ENCODE measurements at places on chromosomes 5 and 9.

DNA sequence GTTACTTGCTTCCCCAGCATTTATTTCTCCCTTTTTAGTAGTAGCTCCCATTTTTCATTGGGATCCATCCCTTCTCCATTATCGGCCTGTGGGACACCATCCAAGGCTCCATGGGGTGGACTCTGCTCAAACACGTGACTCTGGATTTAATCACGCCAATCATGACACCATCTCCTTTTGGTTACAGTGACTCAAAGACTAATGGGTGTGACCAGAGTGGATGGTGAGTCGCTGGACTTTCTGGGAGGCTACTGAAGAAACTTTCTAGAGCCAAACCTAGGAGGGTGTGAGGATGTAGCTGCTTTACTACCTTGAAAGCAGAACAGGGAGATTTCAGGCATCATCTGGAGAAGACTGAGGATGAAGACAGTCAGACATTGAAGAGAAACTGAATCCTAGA, 93.1 kb downstream of the PJA2 start:
- no peak for DNase-seq

DNA sequence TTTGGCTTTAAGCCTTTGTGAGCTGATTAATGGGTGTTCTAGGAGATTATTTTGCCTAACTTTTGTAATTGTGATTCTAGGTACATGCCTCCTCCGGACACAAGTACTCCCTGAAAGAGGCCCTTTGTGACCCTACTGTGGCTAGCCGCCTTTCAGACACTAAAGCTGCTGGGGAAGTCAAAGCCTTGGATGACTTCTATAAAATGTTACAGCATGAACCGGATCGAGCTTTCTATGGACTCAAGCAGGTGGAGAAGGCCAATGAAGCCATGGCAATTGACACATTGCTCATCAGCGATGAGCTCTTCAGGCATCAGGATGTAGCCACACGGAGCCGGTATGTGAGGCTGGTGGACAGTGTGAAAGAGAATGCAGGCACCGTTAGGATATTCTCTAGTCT, 13.6 kb downstream of the ITGA1 start:
- DNase-seq, result peak; percentile 14

GRCh38 chr5:42021923-42022322, 96.8 kb downstream of the FBXO4 start:
- no peak for DNase-seq

- DNase-seq, result peak; percentile 38
Observed at GRCh38 chr9:97908705-97909104, 13.6 kb downstream of the TRMO start.

- no peak for DNase-seq
Observed at GRCh38 chr9:70994582-70994981, 126.8 kb downstream of the TRPM3 start.

All from Kasumi-1 (cell line).